Upper lobe of right lung (tissue), 1 donor: ENCODE measurements at places on chromosomes 1 and 21.

GRCh38 chr1:156080241-156080862 lies 1.9 kb downstream of the MEX3A start:
- DNase-seq, result no peak

DNA sequence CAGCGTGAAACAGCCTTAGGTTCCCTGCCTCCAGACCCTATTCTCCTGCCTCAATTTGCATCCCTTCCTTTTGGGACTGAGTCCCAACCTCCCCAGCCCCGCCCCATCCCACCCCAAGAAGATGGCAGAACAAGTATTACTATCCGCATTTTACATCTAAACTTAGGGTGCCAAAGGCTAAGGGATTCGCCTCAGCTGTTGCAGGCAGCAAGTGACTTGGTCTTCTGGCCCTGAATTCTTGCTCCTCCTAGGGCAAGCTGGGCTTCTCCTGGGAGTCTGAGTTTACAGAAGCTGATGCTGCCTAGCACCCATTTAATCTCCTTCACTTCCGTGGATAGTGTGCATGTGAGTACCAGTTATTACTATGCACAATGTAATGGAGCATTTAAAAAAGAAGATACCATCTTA lies 161.3 kb upstream of the NR5A2 start:
- no peak for DNase-seq

DNA sequence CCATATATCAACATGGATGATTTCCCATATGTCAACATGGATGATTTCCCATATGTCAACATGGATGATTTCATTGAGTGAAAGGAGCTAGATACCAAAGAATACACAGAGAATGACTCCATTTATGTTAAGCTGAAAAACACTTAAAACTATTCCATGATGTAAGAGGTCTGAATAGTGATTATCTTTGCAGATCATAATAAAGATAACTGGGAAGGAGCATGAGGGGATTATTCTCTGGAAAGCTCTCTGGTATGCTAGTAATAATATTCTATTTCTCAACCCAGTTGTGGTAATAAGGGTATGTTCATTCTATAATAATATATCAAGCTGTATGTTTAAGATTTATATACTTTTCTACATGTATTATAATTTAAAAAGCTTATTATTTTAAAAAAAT lies 14.1 kb downstream of the SYNJ1 start:
- no peak for DNase-seq

DNA sequence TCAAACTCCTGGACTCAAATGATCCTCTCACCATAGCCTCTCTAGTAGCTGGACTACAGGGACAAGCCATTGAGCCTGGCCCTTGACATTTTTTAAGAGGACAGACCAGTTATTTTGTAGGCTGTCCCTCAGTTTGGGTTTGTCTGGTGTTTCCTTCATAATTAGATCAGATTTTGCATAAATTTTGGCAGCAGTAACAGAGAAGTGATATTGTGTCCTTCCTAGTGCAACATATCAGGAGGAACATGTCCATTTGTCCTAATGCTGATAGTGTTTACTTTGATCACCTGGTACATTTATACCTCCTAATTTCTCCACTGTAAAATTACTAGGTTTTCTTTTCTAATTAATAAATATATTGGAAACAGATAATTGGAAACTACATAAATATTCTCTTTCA lies 5.9 kb upstream of the NID1 start:
- no peak for DNase-seq

- DNase-seq, result no peak
These were observed 57.0 kb downstream of the SPATA46 start for GRCh38 chr1:162319493-162320175.

- no peak for DNase-seq
These were observed at the start of the genes DCST1 and DCST2 for GRCh38 chr1:155033524-155033923. TSS of gene DCST1 (plus strand) at chr1:155033824. CDS start at chr1:155034037, 213 bp downstream. TSS of gene DCST2 (minus strand) at chr1:155033781. CDS start at chr1:155033701, 80 bp downstream.

DNA sequence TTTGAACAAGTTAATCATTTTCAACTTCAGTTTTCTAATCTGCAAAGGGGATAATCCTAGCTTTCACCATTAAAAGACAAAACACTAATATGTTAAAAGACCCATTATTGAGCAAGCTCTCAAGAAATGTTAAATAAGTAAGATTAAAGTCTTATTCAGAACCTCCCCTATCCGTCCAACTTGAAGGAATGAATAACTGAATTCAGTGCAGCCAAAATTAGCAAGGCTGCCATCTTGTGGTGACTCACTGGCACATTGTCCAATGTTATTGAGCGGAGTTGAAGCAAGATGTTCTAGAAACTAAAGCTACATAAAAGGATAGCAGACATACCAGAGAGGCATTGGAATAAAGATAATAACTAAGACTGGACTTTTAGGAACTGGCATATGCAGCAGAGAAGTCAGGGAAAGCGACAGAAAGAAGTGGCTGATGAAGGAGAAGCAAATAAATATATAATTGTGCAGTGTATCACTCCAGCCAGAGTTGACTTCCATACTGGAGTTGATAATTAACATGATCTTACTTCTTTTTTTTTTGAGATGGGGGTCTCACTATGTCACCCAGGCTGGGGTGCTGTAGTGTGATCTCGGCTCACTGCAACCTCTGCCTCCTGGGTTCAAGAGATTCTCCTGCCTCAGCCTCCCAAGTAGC lies 8.2 kb upstream of the CAP1 start:
- DNase-seq, result no peak

DNA sequence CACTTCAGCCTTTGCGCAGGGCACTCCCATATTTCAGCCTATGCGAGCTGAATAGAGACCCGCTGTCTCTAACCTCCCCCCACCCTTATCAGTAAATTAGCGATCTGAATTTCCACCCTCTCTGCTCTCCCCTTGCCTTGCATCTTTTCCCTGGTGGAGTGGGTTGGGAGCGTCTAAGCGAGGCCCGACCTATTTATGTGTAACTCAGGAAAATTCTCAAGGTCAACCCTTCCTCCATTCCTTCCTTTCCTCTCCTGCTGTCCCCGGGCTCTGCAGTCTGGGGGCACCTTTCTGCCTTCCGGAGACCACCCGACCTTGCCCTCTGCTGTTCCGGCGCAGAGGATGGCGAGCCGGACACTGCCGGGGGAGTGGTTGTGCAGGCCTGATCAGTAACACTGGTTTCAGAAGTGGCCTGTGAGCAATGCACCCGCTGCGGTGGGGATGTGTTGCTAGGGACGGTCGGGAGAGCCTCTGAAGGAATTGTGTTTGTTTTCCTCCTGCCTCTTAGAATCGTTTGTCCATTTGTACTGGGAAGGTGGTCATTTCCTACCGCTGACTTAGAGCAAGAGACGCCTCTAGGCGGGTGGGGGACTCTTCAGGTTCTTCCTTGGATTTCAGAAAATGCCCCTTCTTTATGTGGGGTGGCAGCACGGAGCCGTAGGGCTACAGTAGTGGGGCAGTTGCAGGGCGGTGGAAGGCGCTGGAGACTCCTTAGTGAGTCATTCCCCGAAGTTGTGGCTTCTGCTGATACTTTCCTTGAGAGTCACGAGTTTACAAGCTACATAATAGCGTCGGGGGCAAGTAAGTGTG lies 513 bp downstream of the MGST3 start:
- peak; percentile 81 for DNase-seq

GRCh38 chr1:43843684-43844083 lies 89.9 kb upstream of the ARTN start:
- no peak for DNase-seq

GRCh38 chr1:206970446-206970845 lies at the start of gene FCAMR:
TSS of gene FCAMR (minus strand) at chr1:206970460. CDS start at chr1:206970125, 335 bp downstream.
- DNase-seq, result no peak

DNA sequence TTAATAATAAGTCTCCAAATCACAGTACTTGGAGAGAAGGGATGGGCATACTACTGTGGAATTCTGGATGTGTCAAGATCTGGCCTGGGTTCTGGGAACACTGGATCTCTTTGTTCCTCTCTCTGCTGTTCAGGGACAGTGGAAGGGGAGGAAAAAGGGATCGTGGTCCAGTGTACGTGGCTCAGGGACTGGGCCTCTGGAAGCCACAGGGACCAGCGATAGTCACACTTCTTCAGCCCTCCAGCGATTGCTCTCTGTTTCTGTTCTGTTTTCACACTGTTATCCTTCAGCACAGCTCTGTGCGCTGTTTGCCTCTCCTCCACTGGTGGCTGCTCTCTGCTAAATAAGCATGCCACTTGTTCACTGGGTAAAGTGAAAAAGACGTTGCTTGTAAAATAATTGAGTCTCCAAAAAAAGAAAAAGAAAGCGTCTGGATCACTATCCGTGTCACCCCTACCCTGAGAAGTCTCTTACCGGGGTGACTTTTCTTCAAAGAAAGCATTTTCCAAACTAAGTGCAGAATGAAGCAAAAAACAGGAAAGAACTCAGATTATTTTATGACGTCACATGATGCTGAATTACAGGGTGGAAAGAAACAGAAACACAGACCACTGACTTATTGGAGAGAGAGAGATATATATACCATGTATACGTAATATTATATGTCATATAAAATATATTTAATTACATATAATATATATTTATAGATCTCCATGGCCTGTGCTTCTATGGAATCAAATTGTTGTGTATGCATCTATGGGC lies 279.4 kb downstream of the RGS7 start:
- DNase-seq, result no peak

GRCh38 chr1:219660666-219661463 lies 48.0 kb upstream of the ZC3H11B start:
- DNase-seq, result peak; percentile 89

DNA sequence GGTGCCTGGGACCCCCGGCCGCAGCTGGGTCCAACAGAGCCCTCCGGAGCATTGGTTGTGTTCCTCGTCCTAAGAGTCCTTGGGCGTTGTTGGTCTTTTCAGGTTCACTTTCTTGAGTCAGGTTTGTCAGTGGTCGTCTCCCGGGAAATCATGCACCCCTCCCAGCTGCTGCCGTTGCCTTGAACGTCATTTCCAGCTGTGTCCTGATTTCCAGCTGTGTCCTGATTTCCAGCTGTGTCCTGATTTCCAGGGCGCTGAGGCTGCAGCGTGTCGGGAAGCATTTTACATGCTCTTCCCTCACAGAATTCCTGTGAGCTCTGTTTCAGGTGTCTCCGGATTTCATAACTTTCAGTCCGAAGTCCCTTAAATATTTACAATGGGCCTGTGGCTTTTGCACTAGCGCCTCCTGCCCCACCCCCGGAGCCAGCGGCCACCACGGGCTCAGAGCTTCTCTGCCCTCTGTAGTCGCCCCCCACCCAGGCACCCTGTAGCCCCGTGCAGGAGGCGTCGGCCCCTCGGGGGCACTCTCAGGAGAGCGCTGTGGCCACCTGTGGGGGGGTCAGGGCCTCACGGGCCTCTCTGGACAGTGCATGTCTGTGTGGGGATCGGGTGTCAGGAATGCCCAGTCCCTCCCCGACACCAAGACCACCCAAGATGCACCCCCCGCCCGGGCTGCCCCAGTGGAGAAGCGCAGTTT lies 66.7 kb downstream of the COL18A1 start:
- DNase-seq, result no peak

- no peak for DNase-seq
These were observed 87.5 kb upstream of the KCTD3 start for GRCh38 chr1:215479567-215479966.

GRCh38 chr21:15437883-15438282 lies 291.9 kb upstream of the USP25 start:
- no peak for DNase-seq

DNA sequence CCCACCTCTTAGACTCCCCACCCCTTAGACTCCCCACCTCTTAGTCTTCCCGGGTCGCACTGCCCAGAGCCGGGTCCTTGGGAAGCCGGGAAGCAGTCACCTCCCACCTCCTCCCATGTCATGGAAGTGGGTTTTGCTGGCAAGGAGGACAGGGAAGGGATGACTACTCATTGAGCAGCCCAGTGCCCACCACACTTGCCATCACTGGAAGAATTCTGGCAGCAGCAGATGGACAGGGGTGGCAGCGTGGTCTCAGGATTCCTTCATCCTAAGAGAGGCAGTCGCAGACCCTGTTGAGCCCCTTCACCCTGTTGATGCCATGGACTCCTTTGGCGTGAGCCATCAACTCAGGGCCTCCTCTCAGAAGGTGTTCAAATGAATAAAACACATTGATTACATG lies 140.8 kb downstream of the PGBD5 start:
- DNase-seq, result peak; percentile 32

- DNase-seq, result no peak
These were observed 40.2 kb downstream of the RNF11 start for GRCh38 chr1:51276286-51276685.

- DNase-seq, result no peak
These were observed 120.0 kb downstream of the TRIM33 start for GRCh38 chr1:114390960-114391359.

- no peak for DNase-seq
These were observed 5.2 kb downstream of the INSRR start for GRCh38 chr1:156853761-156854160.

DNA sequence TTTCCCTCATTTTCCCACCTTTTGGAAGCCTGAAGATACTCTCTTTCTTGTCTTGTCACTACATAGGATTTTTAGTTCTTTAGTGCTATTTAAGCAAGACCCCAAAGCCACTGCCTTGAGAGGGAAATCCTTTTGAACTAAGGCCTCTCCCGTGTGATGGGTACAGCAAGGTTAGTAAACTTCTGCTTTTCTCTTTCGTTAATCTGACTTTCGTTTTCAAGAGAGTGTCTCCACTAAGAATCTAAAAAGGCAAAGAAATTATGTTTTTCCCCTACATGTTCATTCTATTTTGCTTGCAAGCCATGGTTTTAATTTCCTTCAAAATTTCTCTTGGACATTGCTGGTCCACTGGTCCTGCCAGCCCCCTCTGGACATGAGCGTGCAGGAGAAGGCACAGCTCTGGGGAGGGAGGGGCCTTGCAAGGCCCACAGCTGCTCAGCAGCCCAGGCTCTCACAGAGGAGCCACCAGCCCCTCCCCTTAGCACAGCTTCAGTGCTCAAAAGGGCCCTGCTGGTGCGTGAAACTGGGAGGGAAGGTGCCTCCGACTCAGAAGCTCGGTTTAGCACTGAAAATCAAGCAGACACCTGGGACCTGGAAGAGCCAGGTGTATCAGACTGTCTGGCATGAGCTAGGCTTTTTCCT lies 210.9 kb upstream of the GALNT2 start:
- DNase-seq, result no peak

DNA sequence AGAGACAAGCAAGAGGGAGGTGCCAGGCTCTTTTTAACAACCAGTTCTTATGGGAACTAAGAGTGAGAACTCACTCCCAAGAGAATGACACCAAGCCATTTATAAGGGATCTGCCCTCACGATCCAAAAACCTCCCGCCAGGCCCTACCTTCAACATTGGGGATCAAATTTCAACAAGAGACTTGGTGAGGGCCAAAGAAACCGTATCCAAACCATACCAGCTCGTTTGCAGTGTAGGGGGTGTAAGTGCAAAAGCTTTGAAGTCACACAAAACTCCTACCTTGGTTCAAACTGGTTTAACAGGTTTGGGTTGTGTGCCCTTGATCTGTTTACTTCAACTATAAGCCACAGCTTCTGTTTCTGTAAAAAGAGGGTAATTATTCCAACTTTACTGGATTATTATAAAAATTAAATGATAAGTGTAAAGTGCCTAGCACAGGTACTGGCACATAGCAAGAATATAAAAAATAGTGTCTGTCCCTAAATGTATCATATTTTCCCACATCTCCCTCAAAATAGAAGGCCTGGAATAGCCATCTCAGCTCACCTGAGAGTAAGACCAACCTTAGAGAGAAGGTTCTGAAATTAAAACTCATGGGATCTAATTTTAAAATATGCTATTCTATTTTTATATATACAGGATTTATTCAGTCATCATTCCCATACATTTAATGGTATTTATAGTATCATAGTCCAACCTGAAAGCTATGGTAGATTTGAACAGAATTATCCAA lies 7.0 kb upstream of the USP25 start:
- no peak for DNase-seq

- peak; percentile 91 for DNase-seq
These were observed at the start of gene RIMS3 for GRCh38 chr1:40665335-40666171. TSS of gene RIMS3 (minus strand) at chr1:40665682. CDS start at chr1:40641925, 23,757 bp downstream.
